ENCODE measurements at places on chromosomes 1 and 21. TPM values are rescaled to one million over a fixed set of nuclear protein-coding genes. Genes with fewer than 3 reads are reported as not detected.

ZNF648 gene
- total RNA-seq, result 0.17 TPM

OR10Z1 gene
- not detected for total RNA-seq

ANGPTL7 gene
- total RNA-seq, result not detected

OR2T35 gene
- not detected for total RNA-seq

AMY1A gene
- not detected for total RNA-seq

ALPL gene
- 0.93 TPM for total RNA-seq

VWA5B1 gene
- total RNA-seq, result not detected

KLHDC9 gene
- total RNA-seq, result 5.3 TPM

KRTAP7-1 gene
- total RNA-seq, result not detected

TRIM67 gene
- total RNA-seq, result 0.09 TPM

OPRD1 gene
- 0.07 TPM for total RNA-seq

HHIPL2 gene
- total RNA-seq, result 0.98 TPM

INKA2 gene
- 0.07 TPM for total RNA-seq

USP48 gene
- 62.3 TPM for total RNA-seq

VAV3 gene
- total RNA-seq, result 38.2 TPM

DDR2 gene
- 0.34 TPM for total RNA-seq

MROH7 gene
- 0.71 TPM for total RNA-seq

- no peak for DNase-seq
Measured at GRCh38 chr1:239303289-239303688, 83.1 kb upstream of the CHRM3 start.

DNA sequence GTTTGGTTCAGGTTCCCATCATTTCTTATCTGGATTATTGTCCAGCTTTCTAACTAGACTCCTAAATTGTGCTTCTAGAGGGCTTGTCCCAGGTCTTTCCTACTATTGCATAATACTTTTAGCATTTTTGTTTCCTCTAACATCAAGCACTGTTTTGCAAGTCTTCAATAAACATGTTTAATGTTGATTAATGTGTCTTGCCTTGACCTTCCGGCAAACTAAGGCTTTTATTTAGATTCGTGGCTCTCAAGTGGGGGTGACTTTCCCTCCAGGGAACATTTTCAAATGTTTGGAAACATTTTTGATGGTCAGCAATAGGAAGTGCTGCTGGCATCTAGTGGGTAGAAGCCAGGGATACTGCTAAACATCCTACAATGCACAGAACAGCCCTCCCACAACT, 90.7 kb downstream of the RPE65 start:
- DNase-seq, result no peak

- peak; percentile 52 for DNase-seq
Measured at GRCh38 chr1:180863158-180863775, 49.4 kb upstream of the KIAA1614 start.

DNA sequence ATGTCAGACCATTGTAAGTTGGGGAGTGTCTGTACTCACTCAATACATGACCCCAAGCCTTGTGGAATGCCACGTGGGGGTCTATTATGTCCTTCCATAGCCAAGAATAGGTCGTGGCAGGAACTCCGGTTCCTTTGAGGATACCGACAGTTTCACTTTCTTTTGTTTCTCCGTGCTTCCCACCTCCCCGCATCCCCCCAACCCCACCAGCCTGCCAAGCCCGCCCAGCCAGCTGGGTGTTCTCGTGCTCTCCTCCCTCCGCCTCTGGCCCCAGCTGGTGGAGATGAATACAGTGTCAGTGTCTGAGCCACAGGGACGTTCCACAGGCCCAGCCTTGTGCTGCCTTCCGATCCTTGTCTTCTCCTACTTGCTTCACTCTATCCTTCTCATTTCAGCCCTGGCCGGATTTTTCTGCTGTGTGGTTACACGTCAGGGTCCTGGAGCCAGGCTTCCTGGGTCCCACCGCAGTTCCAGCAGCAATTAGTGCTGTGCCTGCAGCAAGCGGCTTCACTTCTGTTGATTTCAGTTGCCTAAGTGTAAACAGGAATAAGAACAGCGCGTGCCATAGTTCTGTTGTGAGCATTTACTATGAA, 4.1 kb upstream of the AGTRAP start:
- DNase-seq, result no peak

GRCh38 chr1:156796340-156797097, 20.1 kb downstream of the SH2D2A start:
- no peak for DNase-seq

DNA sequence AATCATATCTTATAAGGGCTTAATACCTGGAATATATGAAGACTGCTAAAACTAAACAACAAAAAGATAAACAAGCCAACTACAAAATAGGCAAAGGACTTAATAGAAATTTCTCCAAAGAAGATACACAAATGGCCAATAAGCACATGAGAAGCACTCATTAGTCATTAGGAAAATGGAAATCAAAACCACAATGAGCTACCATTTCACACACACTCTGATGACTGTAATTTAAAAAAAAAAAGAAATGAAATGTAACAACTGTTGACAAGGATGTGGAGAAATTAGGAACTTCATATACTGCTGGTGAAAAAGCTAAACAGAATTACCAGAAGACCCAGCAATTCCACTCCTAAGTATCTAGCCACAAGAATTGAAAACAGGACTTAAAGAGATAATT, 374.2 kb upstream of the ZP4 start:
- no peak for DNase-seq

GRCh38 chr1:183996040-183996384, 41.5 kb downstream of the COLGALT2 start:
- no peak for DNase-seq

GRCh38 chr1:6776895-6777294, 8.4 kb upstream of the CAMTA1 start:
- no peak for DNase-seq

GRCh38 chr1:46517010-46517600, 27.5 kb downstream of the DMBX1 start:
- DNase-seq, result peak; percentile 90

- DNase-seq, result no peak
Measured at GRCh38 chr1:70517444-70517843, 106.4 kb downstream of the CTH start.

DNA sequence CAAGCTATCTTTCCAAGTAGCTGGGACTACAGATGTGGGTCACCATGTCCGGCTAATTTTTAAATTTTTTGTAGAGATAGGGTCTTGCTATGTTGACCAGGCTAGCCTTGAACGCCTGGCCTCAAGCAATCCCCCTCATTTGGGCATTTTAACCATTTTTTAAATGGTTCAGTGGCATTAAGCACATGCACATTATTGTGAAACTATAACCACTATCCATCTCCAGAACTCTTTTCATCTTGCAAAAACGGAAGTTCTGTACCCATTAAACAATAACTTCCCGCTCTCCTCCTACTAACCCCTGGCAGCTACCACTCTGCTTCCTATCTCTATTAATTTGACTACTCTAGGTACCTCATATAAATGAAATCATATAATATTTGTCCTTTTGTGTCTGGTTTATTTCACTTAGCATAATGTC, 4.8 kb upstream of the IL6R start:
- no peak for DNase-seq

DNA sequence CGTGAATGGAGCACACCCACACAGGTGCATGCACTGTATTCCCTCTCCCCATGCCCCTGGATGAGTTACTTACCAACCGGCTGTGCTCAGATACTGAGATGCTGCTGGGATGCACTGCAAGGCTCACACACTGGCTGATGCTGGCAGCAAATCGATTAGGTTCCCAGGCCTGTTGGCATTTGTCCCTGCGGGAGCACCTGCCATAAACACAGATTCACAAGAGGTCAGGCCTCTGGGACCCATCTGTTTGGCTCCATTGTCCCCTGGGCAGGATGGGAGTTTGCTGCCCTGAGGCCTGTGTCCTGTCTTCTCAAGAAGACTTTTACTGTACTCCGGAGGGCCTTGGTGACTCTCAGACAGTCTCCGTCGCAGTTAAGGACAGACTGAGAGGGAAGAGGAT, 145.4 kb downstream of the PLXNA2 start:
- no peak for DNase-seq

GRCh38 chr1:46242918-46243317, 4.6 kb upstream of the RAD54L start:
- no peak for DNase-seq

- peak; percentile 69 for DNase-seq
Measured at GRCh38 chr1:179591592-179592580, at the start of gene TDRD5. Gene TDRD5 (plus strand): TSS chr1:179591832. CDS start chr1:179592616, 784 bp downstream.

GRCh38 chr1:204650911-204651570, 34.5 kb downstream of the LRRN2 start:
- DNase-seq, result no peak

DNA sequence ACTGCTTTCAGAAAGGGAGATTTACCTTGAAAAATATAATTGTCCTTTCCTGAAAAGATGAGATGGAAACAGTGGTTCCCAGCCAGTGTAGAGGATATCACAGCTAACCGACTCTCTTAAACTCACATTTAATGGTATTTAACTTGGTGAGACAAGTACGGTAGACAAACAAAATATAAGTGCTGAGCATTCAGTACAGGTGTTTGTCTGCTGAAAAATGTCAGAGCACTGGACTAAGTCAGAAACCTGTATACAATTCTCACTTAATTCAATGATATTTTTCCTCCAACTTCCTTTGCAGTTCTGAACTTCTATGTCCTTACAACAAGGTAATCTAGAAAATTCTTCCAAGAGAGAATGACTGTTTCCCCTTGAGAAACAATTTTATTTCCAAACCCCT, at the start of gene LCE1B:
TSS of gene LCE1B (plus strand) at position 301 of the 400 bp plus-strand sequence. CDS start 476 bp downstream, outside the sequence.
- no peak for DNase-seq

DNA sequence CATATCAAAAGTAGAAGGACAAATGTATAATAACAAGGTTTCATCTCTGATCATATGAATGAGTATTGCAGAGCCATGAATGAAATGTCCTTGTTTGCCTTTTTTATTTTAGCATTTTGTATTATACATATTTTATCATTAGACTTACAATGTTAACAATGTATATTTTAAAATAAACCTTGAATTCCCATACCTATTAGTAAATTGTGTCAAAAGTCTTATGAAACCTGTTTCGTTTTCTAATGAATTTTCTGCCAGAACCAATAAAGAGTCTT, 646 bp downstream of the DNAJB4 start:
- DNase-seq, result no peak

DNA sequence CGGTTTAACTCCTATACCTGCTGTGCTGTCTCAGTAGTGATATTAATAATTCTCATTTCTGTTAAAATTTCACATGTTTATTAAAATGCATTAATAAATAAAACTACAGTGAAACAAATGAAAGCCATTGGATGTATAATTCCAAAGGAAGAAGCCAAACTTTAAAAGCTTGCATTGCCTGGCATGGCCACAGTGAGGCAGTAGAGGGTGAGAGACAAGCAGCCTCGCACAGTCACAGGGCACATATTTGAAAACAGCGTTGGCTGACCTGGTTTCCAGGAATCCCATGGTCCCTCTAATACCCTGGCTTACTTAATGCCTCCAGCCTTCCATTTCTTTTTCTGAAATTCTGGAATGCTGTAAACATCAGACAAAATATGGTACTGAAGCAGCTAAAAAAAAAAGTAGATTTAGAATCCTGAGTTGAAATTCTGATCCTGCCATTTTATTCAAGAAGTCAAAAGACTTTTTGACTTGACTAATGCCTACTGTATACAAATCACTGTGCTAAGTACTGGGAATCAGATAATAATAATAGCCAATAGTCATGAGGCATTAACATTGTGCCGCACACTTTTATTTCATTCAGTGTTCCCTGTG, 6.7 kb upstream of the RNASEL start:
- DNase-seq, result peak; percentile 78

- no peak for DNase-seq
Measured at GRCh38 chr1:31745946-31746670, 18.0 kb downstream of the ADGRB2 start.

DNA sequence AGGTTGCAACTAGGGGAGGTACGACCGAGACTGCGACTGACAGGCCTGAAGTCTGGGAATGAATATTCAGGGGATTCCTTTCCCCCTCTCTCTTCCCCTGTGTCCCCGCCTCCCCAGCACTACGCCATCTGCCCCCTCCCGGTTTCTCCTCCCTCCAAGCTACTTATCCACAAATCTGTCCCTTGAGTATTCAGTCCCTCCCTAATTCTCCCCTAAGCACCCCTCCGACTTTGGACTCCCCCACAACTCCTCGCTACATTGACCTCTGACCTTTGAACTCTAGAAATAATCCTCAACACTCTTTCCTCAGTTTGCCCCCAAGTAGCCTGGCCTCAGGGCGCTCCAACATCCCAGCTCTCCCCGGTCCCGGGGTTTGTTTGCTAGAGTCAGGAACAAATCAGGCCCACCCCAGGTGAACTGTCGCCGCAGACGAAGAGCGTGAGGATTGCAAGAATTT, 393 bp downstream of the LYSMD1 start:
- DNase-seq, result peak; percentile 12

DNA sequence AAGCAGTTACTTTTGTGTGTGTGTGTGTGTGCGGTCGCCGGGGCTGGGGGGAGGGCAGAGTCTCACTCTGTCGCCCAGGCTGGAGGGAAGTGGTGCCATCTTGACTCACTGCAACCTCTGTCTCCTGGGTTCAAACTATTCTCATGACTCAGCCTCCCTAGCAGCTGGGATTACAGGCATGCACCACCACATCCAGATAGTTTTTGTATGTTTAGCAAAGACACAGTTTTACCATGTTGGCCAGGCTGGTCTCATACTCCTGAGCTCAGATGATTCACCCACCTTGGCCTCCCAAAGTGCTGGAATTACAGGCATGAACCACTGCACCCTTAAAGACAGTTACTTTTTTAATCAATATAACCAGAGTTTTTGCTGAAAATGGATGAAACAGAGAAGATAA, 207.0 kb downstream of the PTPRC start:
- DNase-seq, result no peak

- DNase-seq, result no peak
Measured at GRCh38 chr1:74847715-74848114, 114.8 kb downstream of the TYW3 start.

- no peak for DNase-seq
Measured at GRCh38 chr1:26951216-26951615, 9.1 kb downstream of the KDF1 start.

DNA sequence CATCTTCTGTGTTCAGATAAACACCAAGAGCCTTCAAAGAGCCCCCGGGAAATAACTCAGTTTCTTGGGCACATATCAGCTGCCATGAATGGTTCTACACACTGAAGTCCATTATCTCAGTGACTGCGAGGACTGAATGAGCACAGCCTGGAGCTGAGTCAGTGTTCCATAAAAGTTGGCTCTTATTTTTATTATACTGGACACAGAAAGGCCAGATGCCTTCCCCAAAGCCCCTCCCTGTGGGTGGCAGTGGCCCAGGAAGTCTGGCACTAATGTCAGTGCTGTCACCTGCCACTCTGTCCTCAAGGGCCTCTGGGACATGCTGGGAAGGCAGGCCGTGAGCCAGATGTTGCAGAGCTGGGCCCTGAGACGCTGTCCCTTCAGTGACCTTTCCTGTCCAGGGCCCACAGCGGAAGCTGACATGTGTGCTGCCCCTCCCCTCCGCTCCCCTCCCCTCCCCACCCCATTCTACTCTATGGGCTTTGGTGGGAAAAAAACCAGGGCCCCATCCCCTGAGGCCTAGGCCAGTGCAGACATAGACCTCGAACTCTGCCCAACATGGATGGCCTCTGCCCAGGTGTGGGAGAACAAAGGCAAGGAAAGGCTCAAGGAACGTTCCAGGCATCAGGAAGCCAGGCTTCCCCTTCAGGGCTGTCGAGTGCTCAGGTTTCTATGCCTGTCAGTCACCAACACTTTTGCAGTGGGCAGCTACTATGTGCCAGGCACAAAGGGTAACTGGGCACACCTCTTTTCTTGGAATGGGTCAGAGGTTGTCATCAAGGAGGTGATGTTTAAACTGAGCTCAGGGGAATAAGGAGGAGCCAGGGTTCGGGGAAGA, 22.4 kb upstream of the NPPB start:
- no peak for DNase-seq

GRCh38 chr1:216832192-216832591, 109.0 kb upstream of the ESRRG start:
- DNase-seq, result no peak

GRCh38 chr1:160605205-160605604, 25.9 kb upstream of the CD84 start:
- DNase-seq, result no peak

GRCh38 chr1:74689621-74690363, 16.2 kb upstream of the ERICH3 start:
- DNase-seq, result peak; percentile 61

All from Calu3 (cell line).